ENCODE measurements at places on chromosomes 1 and 21. TPM values are rescaled to one million over a fixed set of nuclear protein-coding genes. Genes with fewer than 3 reads are reported as not detected.

GRCh38 chr1:26921126-26921539 lies 410 bp upstream of the NUDC start:
- DNase-seq: no peak
- no peaks in the 10 kb centered on the region for H3K27me3 ChIP-seq
- peaks cover 15% of the 10 kb centered on the region for H3K4me1 ChIP-seq
- H3K36me3 ChIP-seq: peaks cover 17% of the 10 kb centered on the region
- peak overlapping the region; percentile 87 for H3K4me3 ChIP-seq

DNA sequence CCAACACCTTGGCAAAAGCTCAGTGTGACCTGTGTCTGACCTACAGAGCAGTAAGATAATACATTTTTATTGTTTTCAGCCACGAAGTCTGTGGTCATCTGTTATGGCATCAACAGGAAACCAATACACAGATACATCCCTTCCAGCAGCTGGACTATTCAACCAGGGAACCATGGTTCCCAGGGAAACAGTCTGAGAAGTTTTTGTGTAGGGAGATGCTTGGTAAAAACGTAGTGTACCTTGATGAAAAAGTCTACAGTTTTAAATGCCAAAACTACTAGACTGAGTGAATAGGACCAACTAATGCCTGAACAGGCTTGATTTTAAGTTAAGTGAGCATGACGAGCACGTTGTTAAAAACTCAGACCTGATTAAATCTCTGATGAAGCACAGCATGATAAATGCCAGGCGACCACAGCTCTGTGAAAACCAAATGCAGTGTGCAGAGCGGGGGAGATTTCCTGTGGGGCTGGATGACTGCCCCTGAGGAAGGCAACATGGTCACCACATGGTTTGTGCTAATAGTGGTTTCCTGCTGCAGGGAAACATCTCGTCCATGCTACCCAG lies 228.9 kb downstream of the TNR start:
- no peak for DNase-seq
- H3K27ac ChIP-seq: no peak overlapping the region
- H3K27me3 ChIP-seq: no peaks in the 10 kb centered on the region
- no peak overlapping the region for H3K4me3 ChIP-seq

DNA sequence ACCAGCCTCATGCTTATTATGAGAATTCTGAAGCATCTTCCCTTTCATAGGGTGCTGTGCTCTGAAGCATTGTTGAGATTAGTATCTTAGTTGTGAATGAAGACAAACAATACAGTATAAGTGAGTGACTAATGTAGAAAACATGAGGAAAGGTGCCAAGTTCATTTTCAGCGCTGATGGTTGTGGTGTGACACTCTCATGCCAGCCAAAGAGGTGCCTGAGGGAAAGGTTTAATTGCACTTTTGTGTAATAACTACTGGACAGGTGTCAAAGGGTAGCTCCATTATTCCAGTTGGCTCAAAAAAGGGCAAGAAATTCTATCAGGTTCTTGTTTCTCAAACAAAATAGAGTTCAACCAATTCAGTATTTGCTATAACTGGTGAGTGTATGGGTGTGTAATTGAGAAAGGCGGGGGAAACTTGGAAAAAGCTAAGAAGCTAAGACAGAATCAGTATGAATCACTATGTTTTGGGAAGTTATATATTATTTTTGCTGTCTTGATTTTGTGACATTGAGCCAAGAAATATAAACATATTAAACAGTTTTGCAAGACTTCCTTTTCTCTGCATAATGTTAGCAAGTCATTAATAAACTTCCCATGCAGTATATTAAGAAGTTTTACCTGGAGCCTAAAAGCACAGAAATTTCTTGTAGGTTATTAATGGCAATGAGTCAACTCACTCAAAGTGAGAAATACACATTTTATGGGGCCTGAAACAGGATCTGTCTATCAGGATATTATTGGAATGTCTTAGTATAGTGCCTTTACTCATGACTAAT lies 31.8 kb downstream of the KCNK2 start:
- no peaks in the 10 kb centered on the region for H3K36me3 ChIP-seq
- H3K4me3 ChIP-seq: no peak overlapping the region
- DNase-seq: no peak

DNA sequence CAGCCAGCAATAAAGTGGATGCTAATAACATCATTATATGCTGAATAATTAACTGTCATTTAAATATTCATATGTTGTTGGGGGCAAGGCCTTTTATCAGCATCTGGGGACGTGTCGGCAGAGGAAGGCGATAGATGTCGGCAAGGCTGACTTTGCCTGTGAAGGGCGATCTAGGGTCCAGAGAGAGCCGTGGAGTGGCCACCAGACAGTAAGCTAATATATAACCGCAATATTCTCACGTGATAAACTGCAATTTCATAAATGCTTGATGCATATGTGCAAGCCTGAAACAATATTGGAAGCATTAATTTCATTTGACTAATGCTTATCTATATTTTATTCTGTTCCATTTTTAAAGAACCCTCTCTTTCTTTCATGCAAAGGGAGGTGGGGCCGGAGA lies 141.0 kb upstream of the POU3F1 start:
- no peak overlapping the region for H3K27ac ChIP-seq
- H3K4me3 ChIP-seq: no peak overlapping the region
- peaks cover 5% of the 10 kb centered on the region for H3K27me3 ChIP-seq
- no peaks in the 10 kb centered on the region for H3K4me1 ChIP-seq

GRCh38 chr1:161176468-161177111 lies 717 bp downstream of the B4GALT3 start:
- H3K27me3 ChIP-seq: no peaks in the 10 kb centered on the region
- H3K27ac ChIP-seq: peak overlapping the region; percentile 86
- peak overlapping the region; percentile 87 for H3K4me3 ChIP-seq
- H3K36me3 ChIP-seq: peaks cover 32% of the 10 kb centered on the region
- DNase-seq: no peak

DNA sequence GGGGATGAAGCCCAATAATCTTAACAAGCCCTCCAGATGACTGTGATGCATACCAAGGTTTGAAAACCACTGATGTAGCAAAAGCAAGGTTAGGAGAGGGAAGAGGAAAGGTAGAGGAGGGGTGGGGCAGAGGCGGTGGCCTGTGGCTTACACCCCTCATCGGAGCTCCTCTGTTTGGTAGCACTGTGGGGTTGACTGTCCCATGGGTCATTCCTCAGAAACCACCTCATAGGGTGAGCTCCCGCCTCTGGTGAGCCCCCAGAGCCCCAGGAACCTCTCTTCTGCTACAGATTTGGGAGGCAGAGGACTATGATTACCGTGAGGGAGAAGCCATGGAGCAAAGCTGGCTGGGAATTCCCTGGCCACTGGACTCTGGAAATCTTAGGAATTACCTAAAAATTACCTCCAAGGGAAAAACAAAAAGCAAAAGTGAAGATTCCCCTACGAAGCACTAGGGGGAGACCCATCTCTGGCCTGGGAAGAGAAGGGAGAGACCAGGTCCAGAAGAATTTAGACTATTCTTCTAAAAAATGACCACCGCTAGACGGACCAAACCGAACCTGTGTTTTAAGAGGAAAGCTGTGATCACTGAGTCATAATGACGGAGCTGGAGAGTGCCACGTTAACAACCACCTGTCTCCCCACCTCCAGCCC lies 1.5 kb upstream of the RASSF5 start:
- no peak overlapping the region for H3K27ac ChIP-seq
- DNase-seq: no peak
- peaks cover 11% of the 10 kb centered on the region for H3K4me1 ChIP-seq

GRCh38 chr1:244952280-244952933 lies 88.1 kb upstream of the HNRNPU start:
- H3K4me1 ChIP-seq: no peaks in the 10 kb centered on the region
- no peaks in the 10 kb centered on the region for H3K27me3 ChIP-seq
- H3K36me3 ChIP-seq: no peaks in the 10 kb centered on the region
- H3K4me3 ChIP-seq: no peak overlapping the region
- no peak overlapping the region for H3K27ac ChIP-seq

GRCh38 chr1:149888247-149888998 lies 10.9 kb upstream of the BOLA1 start:
- peaks cover 10% of the 10 kb centered on the region for H3K4me1 ChIP-seq
- no peaks in the 10 kb centered on the region for H3K36me3 ChIP-seq
- DNase-seq: peak; percentile 75
- H3K4me3 ChIP-seq: peak overlapping the region; percentile 49
- H3K27me3 ChIP-seq: no peaks in the 10 kb centered on the region

GRCh38 chr1:207026104-207026534 lies 6.4 kb downstream of the C1orf116 start:
- H3K4me1 ChIP-seq: no peaks in the 10 kb centered on the region
- H3K4me3 ChIP-seq: no peak overlapping the region
- no peak overlapping the region for H3K27ac ChIP-seq
- no peaks in the 10 kb centered on the region for H3K36me3 ChIP-seq
- no peaks in the 10 kb centered on the region for H3K27me3 ChIP-seq

- H3K27ac ChIP-seq: peak overlapping the region; percentile 64
- peak; percentile 68 for DNase-seq
- no peaks in the 10 kb centered on the region for H3K36me3 ChIP-seq
- H3K4me3 ChIP-seq: peak overlapping the region; percentile 21
Measured at GRCh38 chr1:158117854-158118704, 62.6 kb upstream of the CD1D start.

- no peak overlapping the region for H3K27ac ChIP-seq
- H3K4me3 ChIP-seq: no peak overlapping the region
- H3K36me3 ChIP-seq: no peaks in the 10 kb centered on the region
- peaks cover 2% of the 10 kb centered on the region for H3K27me3 ChIP-seq
Measured at GRCh38 chr1:151193856-151194255, 3.9 kb upstream of the VPS72 start.

- no peak overlapping the region for H3K4me3 ChIP-seq
- no peak for DNase-seq
- H3K36me3 ChIP-seq: no peaks in the 10 kb centered on the region
- H3K27ac ChIP-seq: no peak overlapping the region
- H3K4me1 ChIP-seq: no peaks in the 10 kb centered on the region
Measured at GRCh38 chr1:4969556-4970129, 315.2 kb downstream of the AJAP1 start.

GRCh38 chr1:24373044-24373443 lies 40.5 kb downstream of the STPG1 start:
- no peaks in the 10 kb centered on the region for H3K36me3 ChIP-seq
- no peak overlapping the region for H3K4me3 ChIP-seq
- no peaks in the 10 kb centered on the region for H3K27me3 ChIP-seq
- H3K27ac ChIP-seq: no peak overlapping the region

DNA sequence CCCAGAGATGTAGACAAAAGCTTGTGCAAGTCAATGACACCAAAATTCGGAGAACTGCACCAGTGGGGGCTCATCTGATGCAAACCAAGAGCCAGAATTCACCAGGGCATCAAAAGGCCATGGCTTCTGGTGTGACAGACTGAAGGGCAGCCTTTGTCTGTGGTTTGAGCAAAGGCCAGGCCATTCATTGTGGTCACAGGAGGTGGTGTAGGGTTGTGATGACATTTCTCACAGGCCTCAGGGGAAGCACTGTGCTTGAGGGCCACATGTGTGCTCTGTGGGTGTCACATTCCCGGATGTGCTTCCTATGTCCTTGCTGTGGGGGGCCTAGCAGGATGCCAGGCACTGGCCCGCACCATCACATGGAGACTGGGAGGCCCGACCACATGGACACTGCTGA lies 22.5 kb upstream of the KCNE1 start:
- no peak for DNase-seq
- no peaks in the 10 kb centered on the region for H3K36me3 ChIP-seq
- H3K27ac ChIP-seq: no peak overlapping the region
- no peak overlapping the region for H3K4me3 ChIP-seq

- no peak overlapping the region for H3K27ac ChIP-seq
- H3K36me3 ChIP-seq: no peaks in the 10 kb centered on the region
- H3K4me3 ChIP-seq: no peak overlapping the region
- no peaks in the 10 kb centered on the region for H3K27me3 ChIP-seq
- no peak for DNase-seq
Measured at GRCh38 chr1:101595881-101596374, 359.1 kb downstream of the S1PR1 start.

- no peak overlapping the region for H3K27ac ChIP-seq
- peaks cover 4% of the 10 kb centered on the region for H3K4me1 ChIP-seq
- H3K4me3 ChIP-seq: no peak overlapping the region
- H3K27me3 ChIP-seq: no peaks in the 10 kb centered on the region
- peaks cover 2% of the 10 kb centered on the region for H3K36me3 ChIP-seq
- DNase-seq: no peak
Measured at GRCh38 chr1:33177996-33178540, 3.8 kb downstream of the TRIM62 start.

DNA sequence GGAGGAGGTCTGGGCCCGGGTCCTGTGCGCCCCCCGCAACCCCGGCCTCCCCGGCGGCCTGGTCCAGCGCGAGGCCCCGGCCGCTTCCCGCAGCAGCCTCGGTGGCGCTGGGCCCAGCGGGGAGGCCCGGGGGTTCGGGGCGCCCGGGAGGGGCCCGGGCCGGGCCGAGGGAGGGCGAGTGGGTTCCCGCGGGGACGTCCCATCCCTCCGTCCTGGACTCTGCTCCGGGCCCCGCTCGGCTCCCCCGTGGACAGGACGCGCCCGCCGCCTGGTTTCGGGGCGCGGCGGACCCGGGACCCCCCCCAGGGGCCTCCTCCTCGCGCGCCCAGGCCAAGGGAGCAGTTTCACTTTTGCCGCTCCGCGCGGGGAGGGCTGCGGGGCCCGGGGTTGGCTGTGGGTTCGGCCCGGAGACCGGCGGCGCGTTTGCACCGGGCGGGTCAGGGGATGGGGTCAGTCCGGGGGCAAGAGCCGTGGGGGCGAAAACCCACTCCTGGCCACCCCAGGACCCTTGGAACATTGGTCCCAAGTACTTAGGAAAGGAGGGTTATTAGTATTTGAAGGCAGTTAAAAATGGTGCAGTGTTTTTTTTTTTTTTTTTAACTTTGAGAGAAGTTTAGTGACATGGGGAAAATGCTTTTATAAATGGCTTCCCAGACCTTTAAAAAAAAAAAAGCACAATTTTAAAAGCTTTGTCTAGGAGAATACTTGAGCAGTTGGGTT lies 677 bp downstream of the AGPAT3 start:
- peaks cover 27% of the 10 kb centered on the region for H3K36me3 ChIP-seq
- H3K27me3 ChIP-seq: peaks cover 4% of the 10 kb centered on the region
- H3K4me1 ChIP-seq: peaks cover 16% of the 10 kb centered on the region
- H3K27ac ChIP-seq: peak overlapping the region; percentile 86
- no peak for DNase-seq
- H3K4me3 ChIP-seq: peak overlapping the region; percentile 58

DNA sequence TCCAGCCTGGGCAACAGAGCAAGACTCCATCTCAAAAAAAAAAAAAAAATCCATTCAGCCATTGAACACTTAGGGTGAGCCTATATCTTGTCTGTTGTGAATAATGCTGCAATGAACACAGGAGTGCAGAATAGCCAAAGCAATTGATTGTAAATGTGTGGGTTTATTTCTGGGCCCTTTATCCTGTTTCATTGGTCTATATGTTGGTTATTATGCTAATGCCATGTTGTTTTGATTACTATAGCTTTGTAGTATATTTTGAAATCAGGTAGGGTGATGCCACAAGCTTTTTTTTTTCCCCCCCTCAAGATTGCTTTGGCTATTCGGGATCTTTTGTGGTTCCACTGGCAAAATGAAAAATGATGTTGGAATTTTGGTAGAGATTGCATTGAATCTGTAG lies 167.5 kb downstream of the LBR start:
- no peak overlapping the region for H3K4me3 ChIP-seq
- no peak for DNase-seq
- no peaks in the 10 kb centered on the region for H3K36me3 ChIP-seq
- H3K27ac ChIP-seq: no peak overlapping the region

RAVER2 gene
- total RNA-seq: 10.8 TPM

PALMD gene
- 7.4 TPM for total RNA-seq

KANK4 gene
- 0.99 TPM for total RNA-seq

LPAR3 gene
- total RNA-seq: 1.1 TPM

PODN gene
- total RNA-seq: 1.4 TPM

KRTAP13-2 gene
- not detected for total RNA-seq

SPATA46 gene
- total RNA-seq: not detected

PDPN gene
- 5.4 TPM for total RNA-seq

MYOC gene
- total RNA-seq: 0.28 TPM

SLC45A3 gene
- total RNA-seq: 0.94 TPM

OR2T1 gene
- not detected for total RNA-seq

AKR1A1 gene
- total RNA-seq: 147 TPM

RPL11 gene
- total RNA-seq: 3,178 TPM

NUDT4B gene
- total RNA-seq: 0.76 TPM

Data from thymus (tissue), 14 donors.